ENCODE measurements at places on chromosomes 3 and 15.

- no peak for DNase-seq
Observed at GRCh38 chr15:95300958-95301357, 1029.5 kb upstream of the NR2F2 start.

DNA sequence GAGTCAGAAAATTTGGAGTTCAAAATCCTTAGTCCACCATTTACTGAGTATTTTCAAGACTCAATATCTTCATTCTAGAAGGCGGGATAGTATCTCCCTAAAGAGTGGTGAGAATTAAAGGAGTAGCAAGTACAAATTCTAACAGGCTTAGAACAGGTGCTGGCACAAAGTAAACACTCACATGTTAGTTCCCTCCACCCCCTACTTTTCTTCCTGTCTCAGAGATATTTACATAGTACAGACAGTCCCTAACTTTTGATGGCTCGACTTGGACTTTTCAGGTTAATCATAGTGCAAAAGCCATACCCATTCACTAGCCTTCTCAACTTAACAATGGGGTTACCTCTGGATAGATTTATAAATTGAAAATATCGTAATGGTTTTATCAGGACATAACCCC, 476.2 kb upstream of the RASGRP1 start:
- no peak for DNase-seq

DNA sequence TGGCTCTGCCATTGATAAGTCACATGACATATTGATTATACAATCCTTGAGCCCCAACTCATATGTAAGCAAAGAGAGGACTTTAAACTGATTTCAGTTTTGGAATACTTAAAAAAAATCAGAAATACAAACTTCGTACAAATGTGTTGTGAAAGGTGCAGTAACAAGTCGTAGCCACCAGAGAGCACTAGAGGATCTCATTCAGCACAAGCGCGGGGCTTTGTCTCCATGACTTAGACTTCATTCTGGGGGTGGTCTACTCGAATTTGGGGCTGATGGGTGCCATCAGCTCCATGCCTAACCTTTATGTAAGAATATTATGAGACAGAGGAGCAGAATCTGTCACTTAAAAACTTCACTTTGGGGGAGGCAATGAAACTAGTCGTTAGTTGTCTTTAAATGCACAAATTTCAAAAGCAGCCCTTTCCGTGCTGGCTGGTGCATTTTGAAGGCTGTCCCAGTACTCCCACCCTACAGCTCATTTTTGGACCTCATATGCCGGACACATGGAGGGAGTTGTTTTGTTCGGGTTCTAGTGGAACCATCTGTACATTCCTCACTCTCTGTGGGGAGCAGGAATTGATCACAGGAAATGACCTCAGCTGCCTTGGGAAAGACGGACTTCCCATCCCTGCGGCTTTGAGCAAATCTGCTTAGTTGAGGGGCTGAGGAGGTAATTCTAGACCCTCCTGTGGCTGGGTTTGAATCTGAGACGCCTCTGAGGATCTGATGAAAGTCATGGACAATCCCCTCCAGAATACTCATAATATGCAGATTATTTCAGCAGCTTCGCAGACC, 27.5 kb upstream of the MASP1 start:
- peak; percentile 87 for DNase-seq

DNA sequence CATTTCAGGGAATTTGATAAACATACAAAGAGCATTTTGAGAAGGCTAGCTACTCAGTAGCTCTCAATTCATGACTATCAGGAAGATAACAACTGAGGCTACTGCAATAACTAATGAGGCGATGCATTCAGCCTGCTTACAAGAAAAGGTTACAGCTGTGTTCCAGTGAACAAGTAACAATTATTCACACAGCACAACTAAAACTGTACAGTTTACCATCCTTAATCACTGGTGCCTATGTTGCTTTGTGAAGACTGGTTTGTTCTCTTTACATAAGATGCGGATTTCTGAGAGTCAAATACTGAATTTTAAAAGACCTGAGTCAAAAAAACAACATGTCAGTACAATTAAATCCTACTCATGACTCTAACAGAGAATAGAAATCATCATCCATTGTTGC, 526.3 kb downstream of the OTOL1 start:
- DNase-seq: no peak

DNA sequence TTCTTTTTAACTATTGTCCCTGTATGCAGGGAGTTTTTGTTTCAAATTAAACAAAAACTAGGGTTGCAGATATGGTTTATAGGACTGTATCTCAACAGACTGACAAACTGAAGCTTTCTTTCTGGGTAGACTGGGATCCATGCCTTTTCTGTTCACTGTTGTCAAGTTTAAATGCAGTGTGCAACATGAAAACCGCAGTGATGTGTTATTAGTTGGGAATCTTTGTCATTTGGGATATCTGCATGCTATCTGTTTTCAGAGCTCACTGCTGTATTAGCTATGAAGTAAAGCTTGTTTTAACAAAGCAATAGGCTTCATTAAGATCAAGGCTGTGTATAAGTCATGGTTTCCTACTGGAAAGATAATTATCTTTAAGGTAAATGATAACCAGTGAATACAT, 21.4 kb upstream of the MCF2L2 start:
- DNase-seq: no peak

- no peak for DNase-seq
Observed at GRCh38 chr15:78880813-78881212, 8.1 kb downstream of the MORF4L1 start.

DNA sequence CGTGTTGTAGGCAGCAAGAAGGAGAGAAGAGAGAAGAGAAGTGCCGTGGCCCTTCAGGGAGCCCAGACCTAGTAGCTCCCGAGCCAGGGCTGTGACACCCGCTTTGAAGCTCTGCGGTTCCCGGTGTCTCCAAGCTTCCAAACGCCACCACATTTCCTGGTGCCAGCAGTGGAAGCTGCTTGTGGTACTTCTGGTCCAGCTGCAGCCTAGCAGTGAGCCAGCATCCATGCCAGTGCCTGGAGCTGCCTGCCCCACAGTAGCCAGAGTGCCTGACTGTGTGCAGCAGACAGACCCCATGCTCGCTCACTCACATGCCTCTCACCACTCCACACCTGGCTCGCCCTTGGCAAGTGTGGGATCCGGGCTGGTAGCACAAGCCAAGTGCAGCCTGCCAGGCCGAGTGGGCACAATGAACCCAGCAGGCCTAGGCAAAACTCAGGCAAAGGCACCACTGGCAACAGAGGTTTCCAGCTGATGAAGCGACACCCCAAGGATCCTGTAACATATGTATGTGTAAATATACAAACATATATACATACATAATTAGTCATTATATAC, 85.8 kb downstream of the SERPINI1 start:
- DNase-seq: no peak

DNA sequence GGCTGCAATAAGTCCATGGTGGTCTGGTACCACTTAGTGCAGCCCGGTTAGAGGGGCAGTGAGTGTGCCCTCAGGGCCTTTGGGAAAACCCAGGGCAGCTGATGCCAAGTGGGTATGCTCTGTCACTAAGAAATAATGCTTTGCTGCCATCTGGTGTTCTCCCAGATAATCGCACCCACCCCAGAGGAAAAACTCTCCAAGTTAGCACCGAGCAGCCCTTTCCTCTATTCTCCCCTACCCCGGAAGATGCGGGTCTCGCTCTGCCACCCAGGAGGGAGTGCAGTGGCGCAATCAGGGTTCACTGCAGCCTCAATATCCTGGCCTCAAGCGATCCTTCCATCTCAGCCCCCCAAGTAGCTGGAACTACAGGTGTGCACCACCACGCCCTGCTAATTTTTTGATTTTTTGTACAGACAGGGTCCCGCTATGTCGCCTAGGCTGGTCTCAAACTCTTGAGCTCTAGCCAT, 21.3 kb upstream of the DAPK2 start:
- DNase-seq: peak; percentile 89

GRCh38 chr15:71050461-71050860, 64.8 kb upstream of the THSD4 start:
- DNase-seq: no peak

GRCh38 chr15:58074452-58074851, 8.9 kb upstream of the ALDH1A2 start:
- peak; percentile 28 for DNase-seq

- DNase-seq: no peak
Observed at GRCh38 chr15:62606376-62607113, 436.0 kb upstream of the TPM1 start.

DNA sequence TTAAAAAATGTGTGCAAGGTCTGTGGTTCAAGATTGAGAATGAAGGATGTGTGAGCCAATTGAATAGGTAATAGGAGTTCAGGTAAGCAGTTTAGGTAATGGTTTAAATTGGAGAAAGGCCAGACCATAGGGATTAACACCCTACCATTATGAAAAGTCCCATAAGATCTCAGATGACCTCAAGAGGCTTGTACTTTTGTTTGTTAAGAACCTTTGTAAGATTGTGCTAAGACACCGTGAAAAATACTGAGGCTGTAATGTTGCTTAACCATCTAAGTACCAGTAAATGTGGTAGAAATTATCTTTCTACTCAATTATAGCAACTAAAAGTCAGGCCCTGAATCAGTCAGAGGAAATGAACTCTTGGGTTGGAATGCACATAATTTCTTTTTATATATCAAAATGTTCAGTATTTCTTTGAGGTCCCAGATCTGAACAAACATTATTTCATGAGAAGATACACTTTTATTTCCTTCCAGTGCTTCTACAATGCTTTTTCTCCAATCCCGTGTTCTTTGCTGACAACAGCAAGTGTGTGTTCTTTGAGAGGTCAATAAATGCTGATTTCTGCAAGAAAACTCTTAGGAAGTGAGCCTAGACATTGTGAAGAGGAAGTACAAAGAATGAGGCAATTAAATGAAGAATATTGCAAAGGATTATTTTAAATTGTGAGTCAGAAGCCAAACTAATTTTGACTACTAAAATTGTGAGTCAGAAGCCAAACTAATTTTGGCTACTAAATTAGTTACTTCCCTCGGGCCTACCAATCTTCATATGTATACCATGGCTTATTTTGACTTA, 66.4 kb downstream of the TCF12 start:
- no peak for DNase-seq

- DNase-seq: no peak
Observed at GRCh38 chr3:102525624-102526023, 90.8 kb downstream of the ZPLD1 start.

- no peak for DNase-seq
Observed at GRCh38 chr3:53075743-53076140, 29.9 kb upstream of the SFMBT1 start.

- no peak for DNase-seq
Observed at GRCh38 chr15:100681335-100681746, 79.0 kb downstream of the ASB7 start.

DNA sequence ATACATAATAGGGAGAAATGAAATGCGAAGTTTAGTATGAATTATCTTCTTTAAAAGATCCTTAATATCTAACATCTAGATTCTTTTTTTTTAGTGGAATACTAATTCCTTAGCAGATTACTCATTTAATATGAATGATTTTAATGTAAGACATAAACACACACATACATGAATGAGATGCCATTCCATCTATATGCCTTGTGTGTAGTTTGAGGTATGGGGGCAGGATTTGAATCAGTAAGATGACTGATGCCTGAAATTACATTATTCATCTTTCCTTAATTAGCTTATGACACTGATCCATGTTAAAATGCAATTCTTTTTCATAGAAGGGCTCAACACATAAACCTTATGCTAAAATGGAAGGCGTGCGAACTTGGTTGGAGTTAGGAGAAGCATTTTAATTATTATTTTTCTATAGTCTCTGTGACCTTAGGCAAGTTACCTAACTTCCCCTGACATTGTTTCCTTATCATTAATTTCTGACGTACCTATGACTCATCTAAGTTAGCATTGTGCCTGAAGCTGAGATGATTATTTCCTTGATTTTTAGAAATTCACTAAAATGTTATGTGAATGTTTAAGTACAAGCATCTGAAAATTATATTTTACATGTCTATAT, 10.8 kb upstream of the BNIP2 start:
- DNase-seq: no peak

- DNase-seq: no peak
Observed at GRCh38 chr15:71549091-71549490, 261.3 kb upstream of the NR2E3 start.

DNA sequence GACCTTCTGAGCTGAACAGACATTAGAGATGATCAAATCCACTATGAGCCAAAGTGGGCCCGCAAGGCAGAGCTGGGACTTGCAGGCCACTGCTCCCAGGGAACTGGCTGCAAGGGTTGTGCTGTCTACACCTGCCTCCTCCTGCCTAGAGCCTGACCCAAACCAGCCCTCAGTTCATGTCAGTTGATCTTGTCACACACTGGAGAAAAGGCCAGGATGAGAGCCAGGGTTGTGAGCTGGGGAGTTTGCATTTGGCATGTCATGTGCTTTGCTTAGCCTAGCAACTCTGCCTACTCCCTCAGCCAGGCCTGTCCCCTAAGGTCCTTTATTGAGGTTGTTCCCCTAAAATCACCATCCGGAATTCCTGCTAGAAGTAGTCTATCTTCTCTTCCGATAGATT, 67.8 kb downstream of the RAB11A start:
- no peak for DNase-seq

GRCh38 chr3:49992326-49992725, 52.4 kb downstream of the RBM6 start:
- no peak for DNase-seq

- no peak for DNase-seq
Observed at GRCh38 chr3:157782236-157782635, 279.0 kb upstream of the VEPH1 start.

GRCh38 chr3:114827495-114827894, 319.6 kb downstream of the ZBTB20 start:
- peak; percentile 80 for DNase-seq

DNA sequence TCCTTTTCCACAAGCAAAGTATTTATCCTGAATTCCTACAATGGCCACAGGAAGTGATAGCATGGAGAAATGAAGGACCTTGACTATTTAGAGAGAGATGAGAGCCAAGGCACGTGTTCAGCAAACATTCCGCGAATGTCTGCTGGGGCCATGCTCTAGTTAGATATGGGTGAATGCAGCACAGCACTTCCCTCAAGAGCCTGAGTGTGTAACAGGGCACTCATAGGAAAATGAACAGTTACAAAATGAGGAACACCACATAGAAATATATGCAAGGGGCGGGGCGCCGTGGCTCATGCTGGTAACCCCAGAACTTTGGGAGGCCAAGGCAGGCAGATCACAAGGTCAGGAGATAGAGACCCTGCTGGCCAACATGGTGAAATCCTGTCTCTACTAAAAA, 406.9 kb downstream of the NR2F2 start:
- no peak for DNase-seq

- no peak for DNase-seq
Observed at GRCh38 chr3:35537265-35537664, 102.1 kb upstream of the ARPP21 start.

- DNase-seq: no peak
Observed at GRCh38 chr3:95399585-95399984, 1336.7 kb downstream of the NSUN3 start.

GRCh38 chr15:66578286-66578875, 12.6 kb upstream of the LCTL start:
- DNase-seq: no peak

GRCh38 chr3:195461594-195462307, 18.9 kb upstream of the ACAP2 start:
- no peak for DNase-seq

Measured in GM23338 (cell line).